ENCODE measurements at places on chromosomes 3 and 15. TPM values are rescaled to one million over a fixed set of nuclear protein-coding genes. Genes with fewer than 3 reads are reported as not detected.

The SCAMP5 gene
- total RNA-seq = 5.4 TPM

The GNAT1 gene
- total RNA-seq = not detected

The CYP1A2 gene
- total RNA-seq = not detected

The COL8A1 gene
- total RNA-seq = 6.9 TPM

The P2RY12 gene
- 0.46 TPM for total RNA-seq

The GRM7 gene
- not detected for total RNA-seq

The CCDC13 gene
- not detected for total RNA-seq

The SCN11A gene
- 0.04 TPM for total RNA-seq

The ECE2 gene
- not detected for total RNA-seq

The CDCP1 gene
- total RNA-seq = 70.1 TPM

The SRGAP3 gene
- total RNA-seq = 27.7 TPM

The THBS1 gene
- 158 TPM for total RNA-seq

The ST3GAL6 gene
- 19.8 TPM for total RNA-seq

The SLCO2A1 gene
- 6.2 TPM for total RNA-seq

The PRSS50 gene
- total RNA-seq = not detected

The ACVR2B gene
- 2.5 TPM for total RNA-seq

The FETUB gene
- 13.5 TPM for total RNA-seq

The TERC gene
- total RNA-seq = 342 TPM

The MRPS11 gene
- total RNA-seq = 32.8 TPM

The CYP11A1 gene
- total RNA-seq = not detected

The C15orf62 gene
- total RNA-seq = 34.8 TPM

The ZKSCAN7 gene
- 0.72 TPM for total RNA-seq

The GALNT15 gene
- total RNA-seq = 93.0 TPM

The DNAJC13 gene
- total RNA-seq = 25.4 TPM

The GATM gene
- total RNA-seq = 178 TPM

The ASB14 gene
- total RNA-seq = not detected

All from lower leg skin (tissue), 4 donors.